ENCODE measurements at places on chromosomes 2 and 18.

DNA sequence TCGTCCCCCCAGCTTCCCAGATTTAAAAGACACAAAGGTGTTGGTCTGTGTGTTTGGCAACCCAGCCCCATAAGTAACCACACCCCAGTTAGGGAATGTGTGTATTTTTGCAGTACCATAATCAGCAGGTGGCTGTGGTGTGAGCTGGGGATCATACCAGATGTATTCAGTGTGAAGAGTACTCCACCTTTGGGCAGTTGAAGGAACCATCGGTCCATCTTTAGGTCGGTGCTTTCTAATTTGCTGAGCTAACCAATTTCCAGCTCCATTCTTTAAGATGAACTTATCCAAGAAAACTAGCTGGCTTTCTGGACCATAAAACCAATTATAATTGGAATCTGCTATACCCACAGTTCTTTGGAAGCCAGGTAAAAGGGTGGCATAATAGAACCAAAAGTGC is 3.2 kb downstream of the DSEL start:
- DNase-seq: peak; percentile 57

DNA sequence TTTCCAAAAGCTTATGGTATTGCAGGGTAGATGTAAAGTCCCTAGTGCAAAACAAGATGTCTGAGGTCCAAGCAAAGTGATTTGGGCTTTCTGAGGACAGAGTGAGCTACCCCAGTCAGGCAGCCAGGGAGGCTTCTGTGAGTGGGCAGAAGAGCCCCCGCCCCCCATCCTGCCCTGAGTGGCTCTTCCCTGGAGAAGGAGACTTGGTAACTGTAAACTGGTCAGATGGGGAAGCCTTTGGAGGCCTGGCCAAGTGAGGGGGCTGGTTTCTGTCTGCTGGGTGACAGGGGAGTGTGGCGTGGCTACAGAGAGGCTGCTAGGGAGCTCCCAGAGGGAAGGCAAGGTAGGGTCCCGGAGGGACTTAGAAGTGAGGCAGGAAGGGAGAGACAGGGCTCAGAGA is 181.3 kb upstream of the HAAO start:
- DNase-seq: no peak

DNA sequence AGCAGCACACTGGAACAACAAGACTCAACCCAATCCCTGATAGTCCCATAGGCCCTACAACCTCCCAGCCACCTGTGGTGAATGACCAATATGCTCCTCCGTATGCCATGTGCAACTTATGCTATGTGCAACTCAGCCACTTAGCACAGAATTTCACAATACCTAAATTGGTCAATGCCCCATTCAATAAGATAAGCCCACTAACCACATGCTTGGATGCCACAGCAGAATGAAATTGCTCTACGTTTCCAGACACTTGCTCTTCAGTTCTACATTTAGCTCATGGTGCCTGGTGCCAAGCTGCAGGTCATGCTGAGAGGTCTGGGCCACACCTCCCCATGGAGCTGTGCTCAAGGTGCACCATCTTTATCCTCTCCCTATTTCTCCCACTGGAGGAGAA is 159.8 kb downstream of the EN1 start:
- DNase-seq: no peak

DNA sequence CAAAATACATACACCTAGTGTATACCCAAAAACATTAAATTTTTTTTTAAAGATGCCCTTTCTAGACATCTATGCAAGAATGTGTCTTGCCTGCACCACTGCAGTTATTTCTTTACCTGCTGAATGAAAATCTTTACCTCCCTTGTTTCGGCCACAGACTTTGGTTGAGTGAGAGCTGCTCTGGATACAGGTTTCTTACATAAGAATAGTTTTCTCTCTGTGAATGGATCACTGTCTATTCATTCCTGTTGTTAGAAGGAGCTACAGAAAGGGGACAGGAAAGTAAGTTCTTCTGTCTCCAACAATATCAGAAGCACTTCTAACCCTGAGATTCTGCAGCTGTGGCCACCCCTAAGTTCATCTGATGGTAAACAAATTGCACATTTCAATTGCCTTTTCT is 113.0 kb upstream of the CDCA7 start:
- no peak for DNase-seq

DNA sequence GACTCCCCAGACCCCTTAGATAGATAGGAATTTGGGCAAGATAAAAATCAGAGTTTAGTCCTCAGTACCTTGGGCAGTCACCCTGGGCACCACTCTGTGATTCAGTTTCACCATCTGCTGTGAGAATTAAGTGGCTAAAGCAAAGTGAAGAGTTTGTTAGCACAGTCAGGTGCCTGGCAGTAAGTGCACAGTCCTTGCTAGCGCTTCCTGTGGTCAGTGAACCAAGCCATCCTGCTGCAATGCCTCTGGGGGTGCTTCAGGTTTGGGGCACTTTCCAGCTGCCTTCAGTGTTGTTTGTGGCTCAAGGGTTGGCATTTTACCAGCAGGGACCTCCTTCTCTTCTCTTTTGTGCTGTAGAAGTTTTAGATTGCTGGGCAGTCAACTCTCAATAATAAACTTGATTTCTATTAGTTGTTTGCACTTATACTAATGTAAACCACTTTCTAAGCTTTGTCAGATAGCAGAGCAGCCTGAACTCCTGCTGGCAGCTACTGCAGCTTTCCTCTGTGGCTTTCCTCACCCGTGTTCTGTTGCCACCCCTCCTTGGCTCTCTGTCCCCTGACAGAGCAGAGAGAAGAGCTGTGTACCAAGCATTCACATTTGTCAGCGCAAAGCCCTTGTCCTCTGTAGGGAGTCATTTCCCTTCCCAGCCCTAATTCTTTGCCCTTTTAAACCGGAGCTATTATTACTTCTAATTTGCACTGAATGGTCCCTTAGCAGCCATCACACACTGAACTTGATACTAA is 48.4 kb upstream of the RMP24 start:
- DNase-seq: no peak

DNA sequence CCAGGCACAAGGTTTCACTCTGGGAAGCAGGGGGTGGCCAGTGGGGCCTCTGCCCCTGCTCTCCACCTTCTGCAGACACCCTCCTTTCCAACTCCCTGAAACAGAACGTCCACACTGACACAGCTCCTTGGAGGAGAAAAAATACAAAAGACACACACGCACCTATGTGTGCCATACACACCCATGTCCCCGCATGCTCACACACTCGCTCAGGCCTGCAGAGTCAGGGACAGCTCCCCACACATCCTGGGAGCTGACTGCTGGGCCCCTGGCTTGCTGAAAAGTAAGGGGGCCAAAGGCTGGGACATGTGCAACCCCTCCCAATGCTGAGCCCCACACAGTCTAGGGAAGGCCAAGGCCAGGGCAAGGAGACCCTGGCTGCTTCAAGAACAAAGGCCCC is 200.5 kb downstream of the TNS1 start:
- DNase-seq: no peak

- no peak for DNase-seq
Observed at GRCh38 chr2:11506611-11506969, 27.3 kb upstream of the GREB1 start.

GRCh38 chr2:71566372-71566771 is 113.0 kb downstream of the DYSF start:
- no peak for DNase-seq

GRCh38 chr2:2839782-2840531 is 508.9 kb upstream of the MYT1L start:
- DNase-seq: no peak

DNA sequence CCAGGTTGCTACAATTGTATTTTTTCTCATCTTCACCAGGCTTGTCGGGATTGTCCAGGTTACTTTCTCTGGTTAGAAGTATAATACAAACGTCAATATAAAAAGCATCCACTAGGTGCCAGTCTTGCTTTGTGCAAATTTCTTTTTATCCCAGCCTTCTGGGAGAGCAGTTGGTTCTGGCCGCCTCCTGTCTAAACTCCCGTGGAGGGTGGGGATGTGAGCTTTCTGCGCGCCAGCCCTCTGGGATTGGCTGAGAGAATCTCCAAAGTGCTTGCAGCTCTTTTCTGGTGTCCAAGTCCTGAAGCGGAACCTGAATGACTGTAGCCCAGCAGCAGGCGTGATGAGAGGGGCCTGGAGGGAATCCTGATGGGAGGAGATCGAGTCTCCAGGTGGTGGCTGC is 22.4 kb upstream of the TOGARAM2 start:
- peak; percentile 73 for DNase-seq

- DNase-seq: no peak
Observed at GRCh38 chr2:142112757-142113221, 18.0 kb downstream of the LRP1B start.

DNA sequence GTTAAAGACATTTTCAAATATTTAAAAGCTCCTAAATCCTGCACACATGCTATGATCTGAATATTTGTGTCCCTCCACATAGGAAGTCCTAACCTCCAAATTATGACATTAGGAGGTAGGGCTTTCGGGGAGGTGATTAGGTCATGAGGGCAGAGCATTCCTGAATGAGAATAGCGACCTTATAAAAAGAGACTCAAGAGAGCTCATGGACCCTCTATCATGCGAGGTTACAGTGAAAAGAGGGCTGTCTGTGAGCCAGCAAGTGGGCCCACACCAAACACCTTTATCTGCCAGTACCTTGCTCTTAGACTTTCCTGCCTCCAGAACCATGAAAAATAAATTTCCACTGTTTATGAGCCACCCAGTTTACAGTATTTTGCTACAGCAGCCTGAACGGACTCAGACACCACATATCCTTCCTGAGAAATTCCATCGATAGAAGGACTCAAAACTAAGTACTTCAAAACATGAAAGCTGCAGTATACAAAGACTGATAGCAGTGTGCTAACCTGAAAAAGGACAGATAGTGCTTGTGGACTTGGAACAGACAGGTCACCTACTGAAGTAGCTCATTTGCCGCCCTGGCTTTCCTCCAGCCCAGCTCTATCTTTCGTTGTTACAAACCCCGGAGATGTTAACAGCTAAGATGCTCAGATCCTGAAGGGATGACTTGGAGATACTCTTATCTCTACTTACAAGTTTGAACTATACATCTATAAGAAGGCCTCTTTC is 13.8 kb downstream of the FAM210A start:
- DNase-seq: no peak

GRCh38 chr18:13267431-13267873 is 48.9 kb downstream of the LDLRAD4 start:
- no peak for DNase-seq

- DNase-seq: no peak
Observed at GRCh38 chr2:10717628-10718027, 3.8 kb upstream of the ATP6V1C2 start.

DNA sequence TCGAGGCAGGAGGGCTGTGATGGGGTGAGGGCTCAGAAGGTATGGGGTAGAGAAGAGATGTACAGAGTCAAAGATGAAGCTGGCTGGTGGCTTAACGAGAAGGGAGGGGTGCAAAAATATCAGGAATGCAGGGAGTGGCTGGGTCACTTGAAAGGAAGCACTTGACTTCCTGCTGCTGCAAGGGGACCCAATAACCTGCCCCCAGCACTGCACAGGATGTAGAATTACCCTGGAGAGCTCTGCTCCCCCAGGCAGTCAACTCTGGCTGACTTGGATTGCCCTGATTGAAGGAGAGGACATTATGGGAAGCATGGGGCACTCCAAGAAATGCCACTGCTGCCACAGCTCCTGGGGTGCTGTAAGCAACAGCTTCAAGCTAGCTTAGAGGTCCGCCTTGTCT is 41.8 kb downstream of the CFAP221 start:
- DNase-seq: no peak

DNA sequence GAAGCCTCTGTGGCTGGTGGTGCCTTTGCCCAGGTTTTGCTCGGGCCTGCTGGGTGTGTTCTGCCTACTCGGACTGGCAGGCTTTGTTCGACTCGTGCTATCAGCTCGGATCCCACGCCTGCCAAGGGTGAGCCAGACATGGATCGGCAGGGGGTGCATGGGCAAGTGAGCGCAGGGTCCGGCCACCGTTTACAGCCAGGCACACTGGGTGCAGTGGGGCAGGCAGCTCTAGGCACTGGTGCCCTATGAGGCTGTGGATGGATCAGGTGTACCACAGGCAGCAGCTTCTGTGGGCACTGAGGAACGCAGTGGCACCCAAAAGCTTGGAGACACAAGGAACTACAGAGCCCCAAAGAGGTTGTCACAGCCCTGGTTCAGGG is 25.6 kb downstream of the MARCHF7 start:
- DNase-seq: no peak

GRCh38 chr2:101985101-101985792 is 6.5 kb upstream of the IL1R2 start:
- no peak for DNase-seq

DNA sequence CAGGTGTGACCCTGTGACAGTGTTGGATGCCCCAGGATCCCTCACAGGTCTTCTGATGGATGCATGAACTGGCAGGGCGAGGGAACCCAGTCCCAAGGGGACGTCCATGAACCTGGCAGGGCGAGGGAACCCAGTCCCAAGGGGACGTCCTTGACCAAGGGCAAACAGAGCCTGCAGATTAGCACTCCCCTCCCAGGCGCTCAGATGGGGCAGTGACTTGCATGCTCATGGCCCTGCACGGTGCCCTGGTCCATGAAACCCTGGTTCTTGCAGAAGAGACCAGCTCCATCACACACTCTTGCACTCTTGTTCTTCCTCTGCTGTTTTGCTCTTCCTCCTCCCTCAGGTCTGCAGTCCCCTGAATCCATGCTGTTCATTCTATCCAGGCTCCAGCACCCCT is 192.7 kb downstream of the GALR1 start:
- no peak for DNase-seq

- DNase-seq: peak; percentile 78
Observed at GRCh38 chr2:96404446-96405373, 69.1 kb downstream of the NCAPH start.

DNA sequence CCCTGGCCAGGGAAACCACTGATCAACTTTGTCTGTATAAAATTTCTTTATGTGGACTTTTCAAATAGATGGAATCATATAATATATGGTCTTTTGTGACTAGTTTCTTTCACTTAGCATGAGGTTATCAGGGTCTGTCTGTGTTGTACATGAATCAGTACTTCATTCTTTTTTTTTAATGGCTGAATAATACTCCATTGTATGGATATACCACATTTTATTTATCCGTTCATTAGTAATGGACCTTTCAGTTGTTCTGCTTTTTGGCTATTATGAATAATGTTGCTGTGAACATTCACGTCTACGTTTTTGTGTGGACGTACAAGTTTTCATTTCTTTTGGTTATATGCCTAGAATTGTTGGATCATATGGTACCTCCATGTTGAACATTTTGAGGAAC is 69.1 kb upstream of the GAREM2 start:
- DNase-seq: no peak

DNA sequence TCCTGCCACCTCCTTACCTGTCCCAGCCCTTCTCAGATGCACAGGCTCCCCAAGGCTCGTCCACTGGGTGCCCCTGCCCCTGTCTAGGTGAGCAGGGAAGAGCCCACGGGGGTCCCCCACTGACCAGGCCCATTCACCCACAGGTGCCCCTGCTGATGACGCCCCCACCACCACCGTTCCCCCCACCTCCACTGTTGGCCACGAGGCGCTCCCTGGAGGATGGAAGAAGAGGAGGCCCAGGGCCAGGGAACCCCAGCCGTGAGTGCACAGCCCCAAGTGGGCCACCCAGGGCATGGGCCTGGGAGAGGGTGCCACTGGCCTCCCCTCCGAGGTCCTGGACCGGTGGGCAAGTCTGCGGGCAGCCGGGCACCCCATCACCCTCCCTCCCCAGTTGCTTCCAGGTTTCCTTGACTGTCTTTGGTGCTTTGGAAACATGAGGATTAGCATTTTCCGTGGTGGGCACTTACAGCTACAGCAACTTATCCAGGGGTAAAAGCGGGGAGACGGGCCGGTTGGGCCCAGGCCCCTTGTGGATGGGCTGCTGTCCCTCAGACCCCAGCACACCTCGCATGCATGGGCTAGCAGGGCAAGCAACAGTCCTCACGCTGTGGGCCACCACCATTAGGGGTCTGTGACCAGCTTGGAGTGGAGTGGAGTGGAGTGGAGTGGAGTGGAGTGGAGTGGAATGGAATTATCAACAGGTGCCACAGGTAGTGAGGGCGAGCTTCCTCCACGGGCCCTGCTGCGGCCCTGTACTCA is 13.2 kb upstream of the KLHL30 start:
- no peak for DNase-seq

GRCh38 chr2:96124406-96125265 is 8.3 kb upstream of the ADRA2B start:
- no peak for DNase-seq

Measured in COR-L47 (cell line).